ENCODE measurements at places on chromosomes 13 and 19.

DNA sequence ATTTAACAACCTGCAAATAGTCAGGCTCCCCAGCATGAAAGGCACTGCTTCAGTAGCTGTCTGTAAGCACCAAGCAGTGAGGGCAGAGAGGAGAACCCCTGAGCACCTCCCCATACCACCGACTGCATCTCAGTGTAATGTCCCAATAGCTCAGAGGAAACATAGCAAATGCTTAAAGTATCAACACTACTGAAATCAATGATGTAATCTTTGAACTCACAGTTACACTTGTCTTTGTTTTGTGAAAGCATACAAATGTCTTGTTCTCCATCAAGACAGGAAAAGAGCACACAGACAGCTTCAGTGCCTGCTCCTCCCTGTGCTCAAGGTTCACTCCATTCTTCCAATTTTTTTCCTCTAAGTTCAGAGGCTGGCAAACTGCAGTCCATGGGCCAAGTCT, 94.7 kb downstream of the IRS2 start:
- no peak for DNase-seq

DNA sequence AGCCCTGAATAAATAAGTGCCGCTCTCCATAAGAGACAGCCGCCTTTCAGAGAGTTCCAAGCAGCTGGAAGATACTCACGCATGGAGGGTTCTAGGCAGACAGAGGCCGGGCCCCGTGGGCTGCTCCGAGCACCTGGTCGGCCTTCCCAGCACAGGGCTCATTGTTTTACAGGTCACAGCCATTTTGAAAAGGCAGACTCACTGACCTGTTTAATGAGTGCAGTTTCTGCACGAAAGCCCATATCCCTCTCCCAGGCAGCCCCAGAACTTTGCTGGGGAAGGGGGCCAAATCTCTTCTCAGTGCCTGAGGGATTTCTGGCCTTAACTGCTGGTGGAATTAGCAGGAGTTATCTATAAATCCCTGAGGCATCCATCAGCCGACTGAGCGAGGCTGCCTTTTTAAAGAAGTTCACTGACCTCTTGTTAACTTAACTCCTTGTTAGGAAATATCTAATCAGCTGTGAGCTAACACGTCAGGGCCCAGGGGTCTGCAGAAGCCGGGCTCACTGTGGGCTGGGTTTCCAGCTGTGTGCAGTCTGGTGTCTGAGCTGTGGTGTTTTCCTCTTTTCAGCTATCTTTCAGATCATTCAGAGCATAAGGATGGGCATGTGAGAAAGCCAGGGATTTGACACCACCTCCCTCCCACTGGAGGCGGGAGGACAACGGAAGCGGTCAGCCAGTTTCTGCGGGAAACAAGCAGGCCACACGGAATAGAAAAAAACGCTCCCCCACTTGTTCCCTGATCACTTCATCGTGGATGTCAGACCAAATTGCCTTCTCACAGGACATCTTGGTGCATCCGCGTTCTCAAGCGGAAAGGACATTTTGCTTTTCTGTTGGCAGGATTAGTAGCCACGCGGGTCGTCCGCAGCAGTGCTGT, 23.3 kb downstream of the SERP2 start:
- no peak for DNase-seq

- DNase-seq, result no peak
These were observed 108.2 kb downstream of the TNFSF13B start for GRCh38 chr13:108377646-108378206.

DNA sequence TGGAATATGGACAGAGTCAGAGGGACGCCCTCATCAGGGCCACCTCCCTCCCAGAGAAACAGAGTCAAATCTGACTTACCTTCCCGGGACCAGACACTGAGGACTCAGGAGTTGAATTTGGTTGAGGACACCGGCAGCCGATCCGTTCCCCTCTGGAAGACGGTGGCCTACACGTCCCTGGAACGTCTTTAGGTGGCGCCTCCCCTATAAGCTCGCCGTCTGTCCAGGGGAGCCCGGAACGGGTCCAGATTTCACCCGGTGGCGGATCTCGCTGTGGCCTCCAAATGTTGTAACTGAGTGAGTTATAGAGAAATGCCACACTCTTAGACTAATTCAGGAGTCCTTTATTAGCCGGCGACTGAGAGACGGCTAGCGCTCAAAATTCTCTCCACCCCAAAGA, 9.0 kb downstream of the TNFSF14 start:
- no peak for DNase-seq

DNA sequence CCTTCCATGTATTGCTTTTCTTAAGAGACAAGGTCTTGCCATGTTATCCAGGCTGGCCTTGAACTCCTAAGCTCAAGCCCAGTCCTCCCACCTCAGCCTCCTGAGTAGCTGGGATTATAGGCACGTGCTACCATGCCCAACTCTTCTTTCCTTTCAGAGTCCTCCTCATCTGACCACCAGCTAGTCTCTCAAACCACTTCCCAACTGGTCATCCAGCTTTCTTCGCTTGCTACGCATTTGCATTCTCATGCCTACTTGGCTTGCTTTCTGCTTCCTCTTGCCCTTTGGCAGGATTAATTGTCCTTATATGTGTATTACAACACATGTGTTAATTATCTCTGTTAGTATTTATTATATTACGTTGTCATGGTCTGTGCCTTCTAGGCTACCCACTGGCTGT, 6.3 kb downstream of the GPR18 start:
- no peak for DNase-seq

DNA sequence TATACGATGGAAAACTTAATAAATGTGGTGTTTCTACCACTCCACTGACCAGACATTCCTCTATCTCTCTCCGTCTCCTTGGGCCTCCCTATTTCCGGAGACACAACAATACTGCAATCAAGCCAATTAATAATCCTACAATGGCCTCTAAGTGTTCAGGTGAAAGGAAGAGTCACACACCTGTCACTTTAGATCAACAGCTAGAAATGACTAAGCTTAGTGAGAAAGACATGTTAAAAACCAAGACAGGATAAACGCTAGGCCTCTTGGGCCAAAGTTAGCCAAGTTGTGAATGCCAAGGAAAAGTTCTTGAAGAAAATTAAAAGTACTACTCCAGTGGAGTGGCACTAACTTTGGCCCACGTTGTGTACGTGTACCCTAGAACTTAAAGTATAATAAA, 22.5 kb downstream of the ZDHHC20 start:
- no peak for DNase-seq

DNA sequence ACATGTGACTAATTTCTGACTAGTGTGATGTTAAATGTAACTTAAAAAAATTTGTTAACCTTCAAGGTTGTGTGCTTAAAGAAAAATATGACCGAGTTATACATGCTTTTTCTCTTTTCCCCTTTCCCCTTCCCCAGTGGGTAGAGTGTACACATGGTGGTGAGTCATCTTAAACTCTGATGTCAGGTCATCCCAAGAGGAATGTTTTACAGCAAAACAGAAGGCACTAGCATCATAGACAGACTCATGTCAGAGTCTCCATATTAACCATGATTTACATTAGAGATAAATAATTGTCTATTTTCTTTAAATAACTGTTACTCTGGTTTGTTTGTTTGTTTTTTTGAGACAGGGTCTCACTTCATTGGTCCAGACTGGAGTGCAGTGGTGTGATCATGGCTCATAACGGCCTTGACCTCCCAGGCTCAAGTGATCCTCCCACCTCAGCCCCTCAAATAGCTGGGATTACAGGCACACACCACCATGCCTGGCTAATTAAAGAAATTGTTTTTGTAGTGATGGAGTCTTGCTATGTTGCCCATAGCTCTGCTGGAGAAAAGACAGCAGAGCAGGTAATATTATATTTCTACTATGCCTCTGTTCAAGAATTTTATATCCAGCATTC, 160.4 kb upstream of the PCDH9 start:
- no peak for DNase-seq

DNA sequence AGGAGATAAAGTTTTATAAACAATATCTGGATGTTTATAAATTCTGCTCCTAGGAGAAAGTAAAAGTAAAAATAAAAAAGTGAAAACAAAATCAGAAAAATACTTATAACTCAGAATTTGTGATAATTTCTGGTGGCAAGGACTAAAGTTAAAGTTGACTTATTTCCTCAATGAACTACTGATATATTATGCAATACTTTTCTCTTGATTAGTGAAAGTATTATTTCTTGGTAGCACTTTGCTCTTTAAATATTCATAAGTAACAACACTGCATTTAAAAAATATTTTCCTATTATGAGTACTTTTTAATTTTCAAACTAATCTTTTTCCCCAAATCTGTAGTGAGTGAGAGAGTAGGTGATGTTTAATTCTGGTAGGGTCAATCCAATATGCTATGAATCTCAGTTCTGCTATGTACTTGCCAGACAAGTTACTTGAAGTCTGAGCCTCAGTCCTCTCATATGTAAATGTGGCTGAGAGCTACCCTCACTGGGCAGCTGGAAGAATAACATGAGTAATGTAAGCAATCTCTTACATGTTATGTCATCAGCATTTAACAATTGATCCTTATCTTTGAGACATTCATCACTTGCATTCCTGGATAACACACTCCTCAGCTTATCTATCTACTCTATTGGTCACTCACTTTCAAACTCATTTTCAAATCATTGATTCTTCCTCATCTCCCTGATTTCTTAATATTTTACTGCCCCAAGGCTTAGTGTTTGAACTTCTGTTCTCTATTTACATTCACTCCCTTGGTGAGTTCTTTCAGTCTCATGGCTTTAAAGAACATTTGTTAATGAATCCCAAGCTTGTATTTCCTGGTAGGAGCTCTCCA, 239.0 kb downstream of the RGCC start:
- no peak for DNase-seq

GRCh38 chr13:100089465-100090032, 656 bp downstream of the PCCA start:
- DNase-seq, result no peak

- no peak for DNase-seq
These were observed 15.3 kb downstream of the PRKCSH start for GRCh38 chr19:11450570-11451326.

- no peak for DNase-seq
These were observed 77.5 kb downstream of the ZNF536 start for GRCh38 chr19:30449673-30450072.

DNA sequence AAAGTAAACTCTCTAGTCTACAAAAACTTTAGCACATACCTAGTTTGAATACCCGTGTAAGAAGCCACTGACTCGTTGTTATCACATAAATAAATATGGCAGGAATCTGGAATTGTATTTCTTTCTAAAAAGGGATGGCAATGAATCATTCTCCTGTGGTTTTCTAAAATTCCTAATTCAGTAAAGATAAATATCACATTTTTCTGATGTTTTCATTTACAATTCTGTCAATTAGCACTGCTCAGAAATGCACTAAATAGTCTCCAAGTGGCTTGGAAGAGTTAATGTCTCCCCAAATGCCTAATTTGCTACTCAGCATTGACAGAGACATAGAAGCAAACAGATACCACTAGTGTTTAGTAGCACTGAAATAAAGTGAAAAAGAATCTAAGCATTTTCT, 547.7 kb upstream of the SLITRK1 start:
- no peak for DNase-seq

GRCh38 chr13:37529751-37530385, 68.7 kb downstream of the POSTN start:
- no peak for DNase-seq

GRCh38 chr19:29266603-29267002, 53.7 kb upstream of the UQCRFS1 start:
- no peak for DNase-seq

GRCh38 chr13:27605099-27605498, 15.2 kb downstream of the LNX2 start:
- no peak for DNase-seq

DNA sequence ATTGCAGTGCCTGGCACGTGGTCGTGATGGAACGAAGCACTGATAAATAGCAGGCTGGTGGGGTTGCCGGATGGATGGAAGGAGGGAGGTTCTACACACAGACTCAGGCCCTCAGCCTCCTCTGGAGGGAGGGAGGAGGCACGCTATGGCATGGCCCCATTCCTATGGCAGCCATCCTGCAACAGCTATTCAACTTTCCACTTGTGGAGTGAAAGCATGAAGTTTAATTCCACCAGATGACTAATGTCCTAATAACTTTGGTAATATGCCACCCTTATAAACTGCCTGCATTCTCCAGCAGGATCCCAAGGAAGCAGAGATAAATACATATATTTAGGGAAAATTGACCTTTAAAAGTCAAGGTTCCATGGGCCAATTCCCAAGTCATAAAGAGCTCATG, 92.4 kb downstream of the KL start:
- no peak for DNase-seq

GRCh38 chr13:44354884-44355283, 18.7 kb upstream of the SERP2 start:
- no peak for DNase-seq

DNA sequence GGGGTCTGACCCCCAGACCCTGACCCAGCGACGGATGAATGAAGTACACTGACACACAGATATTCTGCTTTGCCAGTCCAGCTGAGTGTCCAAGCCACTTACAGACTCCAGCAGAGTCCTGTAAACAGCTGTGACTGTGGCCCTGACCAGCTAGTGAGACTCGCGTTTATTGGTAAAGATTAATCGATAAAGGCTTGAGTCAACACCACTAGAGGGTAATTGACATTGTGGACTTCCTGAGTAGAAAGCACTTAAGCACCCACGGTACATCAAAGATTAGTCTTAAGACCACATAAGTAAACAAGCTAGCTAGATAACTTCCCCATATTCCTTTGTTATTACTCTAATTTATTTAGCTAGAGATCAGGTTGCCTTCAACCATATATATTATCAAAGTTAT, 146.0 kb downstream of the OXGR1 start:
- DNase-seq, result no peak

GRCh38 chr19:2475702-2476450, at the start of gene GADD45B:
Gene GADD45B (plus strand): TSS chr19:2476127. CDS start chr19:2476359, 232 bp downstream.
- DNase-seq, result peak; percentile 92

GRCh38 chr13:76473552-76474134, 412.6 kb downstream of the KCTD12 start:
- DNase-seq, result peak; percentile 35

GRCh38 chr19:7905859-7906258, 2.2 kb downstream of the MAP2K7 start:
- no peak for DNase-seq

- DNase-seq, result no peak
These were observed 457.3 kb upstream of the MIR17HG start for GRCh38 chr13:90889906-90890834.

- DNase-seq, result peak; percentile 16
These were observed 62.5 kb downstream of the RFX2 start for GRCh38 chr19:6047741-6048251.

DNA sequence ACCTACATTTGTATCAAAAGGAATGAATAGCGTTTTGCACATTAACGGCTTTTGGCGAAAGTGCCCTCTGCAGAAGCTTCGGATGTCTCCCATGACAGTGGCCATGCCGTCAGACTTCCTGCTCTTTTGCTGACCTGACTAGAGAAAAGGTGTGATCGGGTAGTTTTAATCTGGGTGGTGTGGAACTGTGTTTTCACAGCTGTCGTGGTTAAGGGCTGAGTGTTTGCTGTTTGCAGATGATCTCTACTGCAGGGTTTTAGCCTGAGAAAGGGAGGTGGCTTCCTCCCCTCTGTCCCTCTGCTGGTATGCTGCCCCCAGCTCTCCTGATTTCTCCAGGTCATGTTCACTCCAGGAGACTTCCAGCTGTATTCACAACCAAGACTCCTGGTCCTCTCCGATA, 22.4 kb downstream of the ZNF71 start:
- DNase-seq, result no peak
